ENCODE measurements at places on chromosomes 3 and 15. TPM values are rescaled to one million over a fixed set of nuclear protein-coding genes. Genes with fewer than 3 reads are reported as not detected.

The PARP15 gene
- 0.24 TPM for polyA plus RNA-seq

The ROPN1 gene
- polyA plus RNA-seq = not detected

The BFSP2 gene
- not detected for polyA plus RNA-seq

DNA sequence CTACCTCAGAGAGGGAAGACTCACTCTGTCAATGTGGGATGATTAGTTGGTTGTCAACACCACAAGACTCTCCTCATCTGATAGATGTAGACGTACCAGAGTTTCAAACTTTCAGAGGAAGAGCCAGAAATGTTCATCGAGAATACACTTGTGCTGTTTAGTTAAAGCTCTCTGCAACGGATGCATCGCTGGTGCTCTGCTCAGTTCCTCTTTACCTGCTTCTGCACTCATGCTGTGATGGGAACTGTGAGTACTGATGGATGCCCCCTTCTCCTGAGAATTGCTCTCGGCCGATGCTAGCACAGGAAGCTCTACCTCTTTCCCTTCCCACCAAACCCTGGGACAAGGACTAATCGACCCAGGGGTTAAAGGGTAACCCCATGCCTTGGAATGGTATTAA, 51.8 kb upstream of the CCDC54 start:
- H3K4me1 ChIP-seq = no peaks in the 10 kb centered on the region
- DNase-seq = no peak
- no peak overlapping the region for H3K27ac ChIP-seq
- H3K27me3 ChIP-seq = no peaks in the 10 kb centered on the region

- no peaks in the 10 kb centered on the region for H3K27me3 ChIP-seq
- H3K27ac ChIP-seq = no peak overlapping the region
- no peak for DNase-seq
- H3K4me3 ChIP-seq = no peak overlapping the region
Measured at GRCh38 chr3:142657033-142657432, 60.8 kb downstream of the PLS1 start.
